AG04449 (cell line): ENCODE measurements at places on chromosomes 2 and 18.

DNA sequence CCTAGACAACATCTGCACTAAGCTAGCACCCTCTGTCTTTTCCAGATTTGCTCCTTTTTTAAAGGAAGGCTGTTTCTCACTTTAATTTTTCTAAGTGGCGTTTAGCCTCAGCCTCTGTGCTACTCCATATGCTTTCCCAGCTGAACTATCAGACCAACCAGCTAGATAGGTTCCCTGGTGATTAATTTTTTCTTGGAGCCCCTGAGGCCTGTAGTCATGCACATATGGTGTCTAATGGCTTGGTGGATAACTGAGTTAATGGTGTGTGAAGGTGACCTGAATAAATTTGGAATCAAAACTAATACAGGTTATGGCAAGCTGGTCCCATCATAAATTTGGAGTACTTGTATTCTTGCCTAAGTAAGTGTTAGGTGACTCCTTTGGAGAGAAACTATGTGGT lies 135.5 kb downstream of the MGAT5 start:
- no peak for DNase-seq

GRCh38 chr18:12774982-12775381 lies 72.1 kb downstream of the PSMG2 start:
- DNase-seq = no peak

DNA sequence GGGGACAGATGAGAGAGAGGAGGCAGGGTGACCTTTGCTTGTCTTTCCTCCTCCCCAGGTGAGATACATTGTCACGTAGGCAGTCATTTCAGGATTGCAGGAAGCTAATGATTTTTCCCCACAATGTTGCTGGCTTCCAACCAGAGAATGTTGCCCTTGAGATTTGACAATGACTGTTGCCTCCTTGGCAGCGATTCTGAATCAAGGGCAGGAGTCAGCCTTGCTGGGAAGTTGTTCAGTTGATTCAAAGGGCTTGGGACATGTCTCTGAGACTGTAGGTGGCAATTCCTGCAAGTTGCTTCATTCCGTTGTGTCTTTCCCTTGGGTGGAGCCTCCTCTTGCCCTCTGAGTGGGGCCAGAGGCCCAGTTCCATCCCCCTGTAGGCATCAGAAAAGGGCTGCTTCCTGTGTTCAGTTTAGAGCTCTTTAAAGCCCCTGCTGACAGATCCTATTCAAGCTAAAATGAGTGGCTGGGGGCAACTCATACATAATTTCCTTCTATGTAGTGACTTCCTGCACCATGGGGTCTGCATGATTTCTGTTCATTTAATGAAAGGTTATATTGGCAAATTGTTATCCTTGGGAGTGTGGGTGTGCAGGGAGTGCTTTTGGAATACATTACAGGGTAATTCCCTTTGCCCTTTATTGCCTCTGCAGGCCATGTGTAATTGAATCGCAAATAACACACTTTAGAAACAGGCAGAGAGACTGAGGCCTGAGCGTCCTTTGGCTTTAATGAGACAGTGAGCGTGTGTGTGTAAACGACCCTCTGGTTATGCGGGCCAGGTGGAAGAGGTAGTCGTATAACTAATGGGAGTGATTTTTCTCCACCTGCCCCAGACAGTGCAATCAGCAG lies 52.4 kb downstream of the GPR39 start:
- DNase-seq = no peak

DNA sequence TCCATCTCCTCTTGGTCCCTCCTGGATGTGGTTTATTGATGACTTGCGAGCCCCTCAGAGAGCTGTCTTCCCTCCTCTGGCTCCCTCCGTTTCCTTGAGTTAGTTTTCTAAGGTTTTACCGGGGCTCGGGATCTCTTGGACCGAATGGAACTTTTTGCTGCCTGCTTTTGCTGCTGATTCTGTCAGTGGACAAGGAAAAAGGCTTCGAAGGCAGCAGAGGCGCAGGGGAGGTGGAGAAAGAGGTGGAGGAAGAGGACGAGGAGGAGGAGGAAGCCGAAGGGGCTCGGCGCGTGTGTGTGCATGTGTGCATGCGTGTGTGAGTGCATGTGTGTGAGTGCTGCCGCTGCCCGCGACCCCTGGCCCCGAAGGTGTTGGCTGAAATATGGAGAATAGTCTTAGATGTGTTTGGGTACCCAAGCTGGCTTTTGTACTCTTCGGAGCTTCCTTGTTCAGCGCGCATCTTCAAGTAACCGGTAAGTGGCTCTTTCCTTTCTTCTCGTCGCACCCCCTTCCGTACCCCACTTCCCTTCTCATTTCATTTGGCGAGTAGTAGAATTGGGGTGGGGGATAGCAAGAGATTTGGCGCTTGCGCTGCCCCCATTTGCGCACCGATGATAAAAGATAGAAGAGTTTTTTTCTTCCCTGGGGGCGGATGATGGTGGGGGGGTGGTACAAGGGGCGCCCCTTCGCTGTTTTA lies 557 bp downstream of the DCC start:
- no peak for DNase-seq

DNA sequence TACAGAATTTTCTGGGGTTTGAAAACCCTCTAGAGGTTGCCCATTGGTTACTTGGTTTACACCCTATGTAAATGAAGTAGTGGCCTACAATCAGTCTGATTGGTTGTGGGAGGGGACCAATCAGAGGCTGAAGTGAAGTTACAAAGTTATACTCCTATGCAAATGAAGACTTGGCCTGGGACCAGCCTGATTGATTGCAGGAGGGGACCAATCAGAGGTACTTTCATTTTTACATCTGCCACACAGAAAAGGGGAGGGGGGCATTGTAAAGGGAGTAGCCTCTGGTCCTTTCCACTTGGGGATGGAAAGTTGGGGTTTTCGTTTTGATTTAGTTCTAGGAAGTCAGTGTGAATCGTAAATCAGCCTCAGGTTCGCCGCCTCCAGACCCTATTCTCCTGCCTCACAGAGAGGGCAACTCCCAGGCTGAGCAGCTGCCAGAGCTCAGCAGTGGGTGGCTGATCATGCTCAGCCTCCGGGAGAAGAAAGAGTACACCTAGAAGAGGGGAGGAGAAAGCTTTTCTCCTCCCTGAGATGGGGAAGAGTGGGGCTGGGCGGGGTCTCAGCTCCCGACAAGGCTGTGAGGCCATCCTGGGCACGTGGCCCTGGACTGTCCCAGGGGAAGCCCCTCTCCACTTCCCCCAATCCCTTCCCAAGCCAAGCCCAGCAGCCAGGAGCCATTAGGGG lies 372.5 kb downstream of the GALR1 start:
- no peak for DNase-seq

GRCh38 chr2:624551-625347 lies 52.5 kb downstream of the TMEM18 start:
- no peak for DNase-seq

- no peak for DNase-seq
Observed at GRCh38 chr2:36480636-36481035, 117.3 kb downstream of the FEZ2 start.

DNA sequence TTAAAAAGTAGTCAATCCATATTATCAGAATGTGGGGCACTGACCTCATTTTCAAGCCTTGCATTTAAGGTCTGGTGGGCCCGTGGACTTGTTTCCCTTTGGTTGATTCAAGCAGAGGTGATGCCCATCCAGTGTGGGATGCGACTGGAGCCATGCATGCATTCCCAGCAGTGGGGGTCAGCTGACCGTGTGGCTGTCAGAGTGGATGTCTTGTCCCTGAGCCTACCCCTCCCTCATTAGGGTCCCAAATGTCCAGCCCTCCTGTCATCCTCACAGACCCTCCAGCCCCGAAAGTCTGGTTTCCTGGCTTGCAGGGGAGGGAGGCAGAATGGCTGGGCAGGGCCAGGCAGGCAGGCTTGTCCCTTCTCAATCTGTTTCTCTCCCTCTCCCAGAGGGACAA lies 67.3 kb upstream of the SH3RF3 start:
- no peak for DNase-seq

DNA sequence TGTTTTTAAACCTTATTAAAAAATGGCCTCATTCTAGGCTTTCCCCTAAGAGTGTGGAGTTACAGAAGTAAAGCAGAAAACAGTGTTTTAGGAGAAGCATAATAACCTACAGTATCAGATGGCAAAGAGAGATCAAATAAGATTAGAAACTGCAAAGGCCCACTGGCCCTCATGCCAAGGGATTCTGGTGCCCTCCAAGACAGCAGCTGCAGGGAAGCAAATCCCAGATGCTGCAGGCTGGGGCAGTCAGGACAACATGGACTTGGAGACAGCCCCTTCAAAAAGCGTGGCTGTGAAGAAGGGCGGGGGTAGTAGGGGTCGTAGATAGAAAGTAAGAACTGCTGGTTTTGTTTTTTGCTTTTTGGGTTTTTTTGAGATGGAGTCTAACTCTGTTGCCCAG lies 28.3 kb upstream of the EPG5 start:
- no peak for DNase-seq

DNA sequence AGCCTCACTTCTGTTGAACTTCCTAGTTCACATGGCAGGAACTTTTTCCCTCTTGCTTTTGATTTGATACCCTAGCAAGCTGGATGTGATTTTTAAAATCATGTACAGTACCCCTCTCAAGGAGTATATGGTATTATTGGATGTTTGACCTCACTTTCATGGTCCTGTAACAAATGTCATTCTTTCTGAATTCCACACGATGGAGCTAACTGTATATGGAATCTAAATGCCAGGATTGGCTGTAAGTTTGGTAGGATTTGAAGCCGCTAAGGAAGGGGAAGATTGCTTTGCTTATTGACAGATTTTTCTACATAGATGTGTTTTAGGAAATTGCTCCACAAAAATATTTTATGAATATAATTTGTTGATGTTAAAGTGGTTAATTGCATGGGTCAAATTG lies 18.3 kb downstream of the MAIP1 start:
- DNase-seq = peak; percentile 14

DNA sequence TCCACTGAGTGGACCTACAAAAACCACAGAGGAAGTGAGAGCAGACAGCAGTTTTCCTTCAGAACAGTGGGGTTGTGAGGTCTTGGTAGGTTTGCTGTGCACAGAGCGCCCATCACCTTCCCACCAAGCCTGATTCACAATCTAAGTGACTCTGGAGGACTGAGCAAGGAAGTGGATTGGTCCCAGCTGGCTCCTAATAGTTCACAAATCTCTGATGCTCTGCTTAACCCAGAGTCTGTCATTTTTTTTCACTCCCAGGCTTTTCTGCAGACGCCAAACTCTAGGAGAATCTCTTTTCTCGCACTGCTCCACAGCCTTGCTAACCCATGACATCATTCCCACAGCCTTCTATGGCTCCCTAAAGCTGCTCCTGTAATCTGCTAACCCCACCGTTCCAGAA lies 280.4 kb downstream of the C1D start:
- DNase-seq = no peak

GRCh38 chr2:201839727-201840126 lies 33.4 kb downstream of the CDK15 start:
- DNase-seq = no peak

GRCh38 chr2:238597638-238598528 lies 171.2 kb downstream of the ASB1 start:
- DNase-seq = no peak

DNA sequence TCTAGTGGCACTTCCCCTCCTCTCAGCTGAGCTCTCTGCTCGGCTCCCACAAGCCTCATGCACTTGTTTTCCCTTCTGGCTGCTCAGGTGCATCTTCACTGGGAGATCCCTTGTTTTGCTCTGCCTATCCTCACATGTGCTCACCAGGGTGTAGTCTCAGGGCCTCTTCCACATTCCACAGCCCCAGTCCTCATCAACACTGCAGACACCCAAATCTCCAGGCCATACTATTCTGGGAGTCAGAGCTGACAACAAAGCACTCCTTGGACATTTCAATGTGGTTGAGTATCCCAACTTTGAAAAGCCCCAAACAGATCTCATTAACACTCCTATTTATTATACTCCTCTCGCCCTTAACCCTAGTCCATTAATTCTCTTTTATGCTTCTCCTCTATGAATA lies 71.3 kb downstream of the CCDC93 start:
- no peak for DNase-seq

- DNase-seq = no peak
Observed at GRCh38 chr2:107585851-107586250, 240.8 kb upstream of the RGPD4 start.

- DNase-seq = no peak
Observed at GRCh38 chr2:5955921-5956320, 263.7 kb downstream of the SOX11 start.

DNA sequence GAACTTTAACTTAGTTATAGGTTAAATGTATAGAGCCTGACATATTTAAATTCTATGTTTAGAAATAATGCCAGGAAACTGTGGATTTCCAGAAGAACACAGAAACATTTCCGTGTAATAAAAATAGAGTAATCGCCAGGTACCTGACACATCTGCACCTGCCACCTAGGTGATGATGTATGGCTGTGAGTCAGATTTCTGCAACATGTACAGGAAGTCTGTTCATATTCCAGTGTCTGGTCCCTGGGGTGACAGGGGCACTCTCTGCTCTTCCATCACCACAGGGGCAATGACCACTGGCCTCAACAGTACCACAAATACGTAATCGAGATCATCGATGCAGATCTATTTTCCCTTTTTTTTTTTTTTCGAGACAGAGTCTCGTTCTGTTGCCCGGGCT lies 101.1 kb upstream of the LPIN2 start:
- DNase-seq = no peak

- DNase-seq = no peak
Observed at GRCh38 chr2:1582891-1583341, 161.4 kb downstream of the PXDN start.

- DNase-seq = no peak
Observed at GRCh38 chr2:144826105-144826504, 306.2 kb upstream of the ZEB2 start.

GRCh38 chr2:236848501-236848900 lies 237.2 kb upstream of the COPS8 start:
- no peak for DNase-seq

- no peak for DNase-seq
Observed at GRCh38 chr2:41806286-41806685, 241.5 kb upstream of the PKDCC start.

GRCh38 chr2:45261746-45262145 lies 252.5 kb upstream of the SIX2 start:
- no peak for DNase-seq

DNA sequence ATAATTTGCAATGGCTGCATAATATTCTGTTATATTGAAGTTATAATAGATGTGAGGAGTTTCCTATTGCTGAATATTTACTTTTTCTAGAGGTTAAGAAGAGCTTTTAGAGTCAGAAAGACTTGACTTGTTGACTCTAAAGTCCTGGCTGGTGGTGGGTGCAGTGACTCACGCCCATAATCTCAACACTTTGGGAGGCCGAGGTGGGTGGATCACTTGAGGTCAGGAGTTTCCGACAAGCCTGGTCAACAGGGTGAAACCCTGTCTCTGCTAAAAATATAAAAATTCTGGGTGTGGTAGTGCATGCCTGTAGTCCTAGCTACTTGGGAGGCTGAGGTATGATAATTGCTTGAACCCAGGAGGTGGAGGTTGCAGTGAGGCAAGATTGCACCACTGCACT lies 33.9 kb upstream of the ATIC start:
- DNase-seq = no peak
